RWPE2 (cell line): ENCODE measurements at places on chromosomes 2 and 18.

DNA sequence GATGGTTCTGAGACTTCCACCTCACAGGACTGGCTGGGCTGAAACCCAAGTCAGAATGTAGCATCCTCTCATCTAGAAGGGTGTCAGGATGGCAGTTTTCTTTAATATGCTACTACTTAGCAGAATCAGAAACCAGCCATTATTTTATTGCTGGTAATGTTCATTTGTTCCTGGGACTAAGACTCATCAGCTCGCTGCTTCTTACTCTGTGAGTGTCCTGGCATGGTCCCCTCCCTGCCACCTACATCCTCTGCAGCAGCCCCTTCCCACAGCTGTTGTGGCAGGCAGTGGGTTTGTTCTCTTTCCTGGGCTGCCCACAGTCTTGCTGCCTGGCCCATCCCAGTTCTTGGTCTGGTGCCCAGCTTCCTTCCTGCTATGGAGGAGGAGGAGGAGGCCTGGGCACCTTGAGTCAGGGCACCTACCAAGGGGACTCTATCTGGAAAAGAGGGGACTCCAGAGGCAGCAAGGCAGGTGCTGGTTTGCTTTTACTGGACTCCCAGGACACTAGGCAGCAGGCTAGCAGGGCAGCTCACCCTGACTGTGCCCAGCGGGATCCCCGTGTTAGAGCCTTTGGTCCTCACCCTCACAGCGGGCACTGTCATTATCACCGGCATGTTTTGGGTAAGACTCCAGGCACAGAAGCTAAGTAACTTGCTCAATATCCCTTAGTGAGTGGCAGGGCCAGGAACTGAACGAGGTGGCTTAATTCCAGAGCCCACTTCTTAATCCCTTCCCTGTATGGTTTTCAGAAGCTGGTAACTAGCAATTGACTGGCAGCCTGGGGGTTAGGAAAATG, 62.1 kb downstream of the LRRFIP1 start:
- DNase-seq, result no peak
- H3K4me3 ChIP-seq, result no peak overlapping the region
- H3K36me3 ChIP-seq, result no peaks in the 10 kb centered on the region

DNA sequence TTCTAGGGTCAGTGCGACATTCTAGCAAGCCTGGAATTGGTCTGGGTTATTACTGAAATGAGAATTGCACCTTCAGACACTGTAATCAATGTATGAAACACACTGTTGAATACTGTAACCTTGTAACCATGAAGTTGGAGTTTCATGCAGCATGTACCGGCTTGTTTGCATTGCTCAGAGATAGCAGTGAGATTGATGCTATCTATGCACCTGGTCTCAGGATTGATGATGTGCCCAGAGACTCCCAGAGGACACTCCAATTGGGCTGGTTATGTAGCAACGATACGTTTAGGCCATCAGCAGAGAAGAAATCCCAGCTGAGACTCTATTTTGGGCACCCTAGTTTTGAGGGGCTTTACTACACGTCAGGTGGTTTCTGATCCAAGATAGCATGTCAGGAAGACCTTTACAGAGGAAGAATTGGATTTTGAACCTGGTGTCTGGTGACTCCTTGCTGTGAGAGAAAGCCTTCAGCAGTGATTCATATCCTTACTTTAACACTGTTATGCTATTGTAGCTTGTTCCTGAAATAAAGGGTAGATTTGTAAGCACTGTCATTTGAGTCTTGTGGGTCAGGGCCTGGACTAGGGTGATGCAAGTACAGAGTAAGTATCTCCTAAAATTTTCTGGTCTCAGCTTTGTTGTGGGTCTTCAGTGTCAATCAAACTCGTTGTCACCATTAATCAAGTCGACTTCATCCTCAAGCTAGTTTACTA, 305.1 kb upstream of the GULP1 start:
- H3K4me1 ChIP-seq, result peaks cover 3% of the 10 kb centered on the region
- H3K27me3 ChIP-seq, result no peaks in the 10 kb centered on the region
- no peak overlapping the region for H3K4me3 ChIP-seq
- H3K36me3 ChIP-seq, result no peaks in the 10 kb centered on the region
- H3K27ac ChIP-seq, result no peak overlapping the region
- no peak for DNase-seq

GRCh38 chr2:226904592-226904991, 68.7 kb downstream of the RHBDD1 start:
- DNase-seq, result no peak
- no peak overlapping the region for H3K27ac ChIP-seq
- no peaks in the 10 kb centered on the region for H3K27me3 ChIP-seq
- peaks cover 26% of the 10 kb centered on the region for H3K4me1 ChIP-seq

GRCh38 chr2:10989782-10990181, 78.0 kb downstream of the KCNF1 start:
- H3K27me3 ChIP-seq, result no peaks in the 10 kb centered on the region
- H3K4me3 ChIP-seq, result no peak overlapping the region
- no peak for DNase-seq
- no peaks in the 10 kb centered on the region for H3K4me1 ChIP-seq

- H3K4me3 ChIP-seq, result no peak overlapping the region
- no peaks in the 10 kb centered on the region for H3K4me1 ChIP-seq
- H3K36me3 ChIP-seq, result no peaks in the 10 kb centered on the region
- no peak overlapping the region for H3K27ac ChIP-seq
Measured at GRCh38 chr2:150421126-150421651, 66.3 kb downstream of the RND3 start.

DNA sequence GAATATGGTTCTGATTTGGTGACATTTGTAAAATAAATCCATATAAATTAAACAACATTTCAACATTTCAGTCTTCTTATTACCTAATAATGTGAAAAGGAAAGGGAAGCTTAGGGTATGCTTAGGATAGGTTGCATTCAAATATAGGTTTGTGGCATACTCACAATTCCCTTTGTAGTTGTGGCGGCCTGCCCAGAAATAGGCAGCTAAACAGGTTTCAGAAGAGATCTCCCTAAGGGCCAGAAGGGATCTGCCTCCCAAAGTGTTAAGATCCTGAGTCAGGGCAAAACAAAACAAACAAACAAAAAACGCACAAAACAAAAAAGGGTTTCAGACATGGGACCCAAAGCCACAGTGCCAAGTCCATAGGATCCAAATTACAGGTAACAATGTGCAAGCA, 41.4 kb upstream of the TCF7L1 start:
- no peak overlapping the region for H3K27ac ChIP-seq
- DNase-seq, result no peak
- no peaks in the 10 kb centered on the region for H3K4me1 ChIP-seq

DNA sequence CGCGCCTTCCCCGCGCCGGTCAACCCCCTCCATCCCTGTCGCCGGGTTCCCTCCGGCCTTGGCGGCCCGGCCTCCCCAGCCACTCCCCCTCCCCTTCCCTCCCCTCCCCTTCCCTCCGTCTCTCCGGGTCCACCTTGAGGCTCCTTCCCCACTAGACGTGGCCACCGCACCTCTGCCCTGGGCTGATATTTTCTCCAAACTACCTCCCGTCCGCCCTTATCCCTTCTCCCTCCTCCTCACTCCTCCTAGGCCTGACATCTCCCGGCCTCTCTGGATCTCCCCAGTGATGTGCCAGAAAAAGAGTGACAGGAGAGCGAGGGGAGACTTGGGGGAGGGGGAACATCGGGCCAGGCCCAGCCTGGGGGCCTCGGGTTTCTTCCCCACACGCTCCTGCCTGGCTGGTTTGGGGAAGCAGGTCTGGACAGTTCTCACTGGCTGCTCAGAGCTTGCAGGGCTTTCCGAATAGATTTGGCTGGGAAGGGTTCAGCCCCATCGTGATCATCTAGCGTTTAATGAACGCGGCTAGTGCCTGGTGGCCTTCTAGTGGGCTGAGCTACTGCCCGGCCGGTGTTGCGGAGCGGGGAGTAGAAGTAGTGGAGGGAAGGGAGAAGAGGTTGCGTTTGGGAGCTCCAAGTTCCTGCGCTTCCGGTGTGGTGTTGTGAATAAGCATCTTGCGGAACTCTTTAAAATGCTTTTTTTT, 641 bp downstream of the MAPRE3 start:
- no peak for DNase-seq
- H3K27me3 ChIP-seq, result no peaks in the 10 kb centered on the region
- H3K4me3 ChIP-seq, result peak overlapping the region; percentile 50
- H3K36me3 ChIP-seq, result no peaks in the 10 kb centered on the region

DNA sequence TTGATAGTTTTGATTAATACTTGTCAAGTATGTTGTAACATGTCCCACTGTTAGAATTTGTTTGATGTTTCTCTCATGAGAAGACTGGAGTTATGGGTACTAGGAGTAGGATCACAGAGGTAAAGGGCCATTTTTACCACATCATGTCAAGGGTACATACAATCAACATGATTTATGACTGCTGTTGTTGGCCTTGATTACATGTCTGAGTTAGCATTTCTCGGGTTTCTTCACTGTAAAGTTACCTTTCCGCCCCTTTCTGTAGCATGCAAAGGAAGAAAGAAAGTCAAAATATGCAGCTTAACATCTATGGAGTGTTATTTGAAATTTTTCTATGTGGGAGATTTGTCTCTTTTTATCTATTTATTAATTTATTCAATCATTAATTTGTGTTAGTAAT, 1456.4 kb downstream of the SUCLG1 start:
- DNase-seq, result no peak
- no peak overlapping the region for H3K27ac ChIP-seq
- H3K27me3 ChIP-seq, result no peaks in the 10 kb centered on the region
- H3K4me3 ChIP-seq, result no peak overlapping the region
